ENCODE measurements at places on chromosomes 2 and 18. TPM values are rescaled to one million over a fixed set of nuclear protein-coding genes. Genes with fewer than 3 reads are reported as not detected.

- DNase-seq, result no peak
Observed at GRCh38 chr2:188580738-188581137, 289.1 kb downstream of the GULP1 start.

DNA sequence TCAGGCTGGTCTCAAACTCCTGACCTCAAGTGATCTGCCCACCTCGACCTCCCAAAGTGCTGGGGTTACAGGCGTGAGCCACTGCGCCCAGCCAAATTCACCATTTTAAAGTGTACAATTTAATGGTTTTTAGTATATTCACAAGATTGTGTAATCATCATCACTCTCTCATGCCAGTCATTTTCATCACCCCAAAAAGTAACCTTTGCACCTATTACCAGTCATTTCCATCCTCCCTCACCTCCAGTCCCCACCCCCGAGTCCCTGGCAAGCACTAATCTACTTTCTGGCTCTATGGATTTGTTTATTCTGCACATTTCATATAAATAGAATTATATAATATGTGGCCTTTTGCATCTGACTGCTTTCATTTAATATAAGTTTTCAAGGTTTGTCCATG is 10.8 kb downstream of the PCBP1 start:
- no peak for DNase-seq

DNA sequence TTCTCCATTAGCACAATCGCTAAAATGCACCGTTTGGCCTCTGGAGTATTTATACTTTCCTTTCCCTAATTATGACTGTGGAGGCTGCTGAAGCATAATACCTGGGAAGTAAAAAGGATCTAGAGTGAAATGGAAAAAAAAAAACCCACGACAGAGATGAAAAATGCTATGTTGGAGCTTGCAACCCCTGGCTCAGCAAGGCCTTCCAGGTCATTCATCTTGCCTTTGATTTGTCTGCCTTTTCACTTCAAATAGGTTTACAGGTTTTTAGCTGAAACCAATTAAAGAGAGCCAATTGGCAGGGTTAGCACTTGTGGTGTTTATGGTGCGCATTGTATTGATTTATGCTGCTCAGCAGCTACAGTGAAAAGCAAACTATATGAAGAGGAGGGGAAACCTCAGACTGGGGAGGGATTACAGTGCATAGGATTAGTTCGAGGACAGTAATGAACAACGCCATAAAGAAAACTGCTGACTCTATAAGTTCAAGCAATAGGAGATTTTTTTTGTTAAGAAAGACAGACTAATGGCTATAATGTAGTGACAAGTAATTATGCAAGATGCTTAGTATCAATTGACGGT is 347.9 kb downstream of the MEIS1 start:
- DNase-seq, result no peak

DNA sequence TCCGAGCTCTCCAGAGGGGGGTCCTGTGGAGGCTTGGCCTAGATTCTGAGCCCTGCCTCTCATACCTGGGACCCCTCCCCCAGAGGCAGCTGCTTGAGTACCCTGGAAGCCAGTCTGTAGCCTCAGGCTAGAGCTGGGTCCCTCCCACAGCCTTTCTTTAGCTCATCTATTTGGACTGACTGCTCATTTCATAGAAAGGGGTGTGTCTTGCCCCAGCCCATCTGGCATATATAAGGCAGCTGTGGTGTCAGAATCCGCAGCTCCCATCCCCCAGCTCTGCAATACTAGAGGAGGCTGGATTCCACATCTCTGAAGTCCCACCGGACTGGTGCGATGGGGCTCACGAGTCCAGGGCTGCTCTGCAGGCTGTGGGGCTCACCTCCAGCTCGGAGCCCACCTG is 26.1 kb downstream of the MPHOSPH10 start:
- no peak for DNase-seq

Gene DCDC2C
- total RNA-seq, result 0.14 TPM

- DNase-seq, result no peak
Observed at GRCh38 chr18:41659438-41660130, 295.4 kb upstream of the PIK3C3 start.

Gene SAG
- total RNA-seq, result not detected

Gene SLC9A4
- 19.9 TPM for total RNA-seq

DNA sequence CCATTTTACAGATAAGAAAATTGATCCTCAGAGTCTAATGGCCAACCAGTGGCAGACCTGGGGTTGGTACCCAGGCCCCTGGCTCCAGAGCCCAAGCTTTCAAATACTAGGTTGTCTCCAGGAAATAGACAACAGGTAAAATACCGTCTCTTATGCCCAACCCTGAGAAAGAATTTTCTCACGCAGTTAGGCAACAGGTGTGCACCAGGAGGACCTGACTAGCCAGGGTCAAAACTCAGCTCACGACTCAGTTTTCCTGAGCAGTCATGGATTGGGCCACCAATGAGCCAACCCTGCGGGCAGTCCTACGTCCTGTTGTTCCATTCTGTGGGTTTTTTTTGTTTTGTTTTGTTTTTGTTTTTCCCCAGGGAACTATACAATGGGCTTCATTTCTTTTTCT is 13.5 kb downstream of the TRIB2 start:
- no peak for DNase-seq

DNA sequence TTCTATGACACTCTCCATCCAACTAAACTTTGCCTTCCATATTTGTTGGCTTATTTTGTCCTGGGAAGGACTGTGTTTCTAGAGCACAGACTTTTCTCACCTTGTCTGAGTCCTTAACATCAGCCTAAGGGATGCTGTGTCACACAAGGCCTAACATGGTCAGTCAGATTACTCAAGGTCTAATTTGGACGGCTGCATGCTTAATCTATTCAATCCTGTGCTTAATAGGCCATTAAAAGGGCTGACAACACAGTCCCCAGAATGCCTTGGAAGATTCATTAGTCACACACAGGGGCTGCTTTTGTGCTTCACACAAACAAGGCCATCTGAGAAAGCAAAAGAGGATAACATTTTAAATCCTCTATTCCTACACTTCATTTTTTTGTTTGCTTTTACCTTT is 84.0 kb downstream of the DYNAP start:
- no peak for DNase-seq

DNA sequence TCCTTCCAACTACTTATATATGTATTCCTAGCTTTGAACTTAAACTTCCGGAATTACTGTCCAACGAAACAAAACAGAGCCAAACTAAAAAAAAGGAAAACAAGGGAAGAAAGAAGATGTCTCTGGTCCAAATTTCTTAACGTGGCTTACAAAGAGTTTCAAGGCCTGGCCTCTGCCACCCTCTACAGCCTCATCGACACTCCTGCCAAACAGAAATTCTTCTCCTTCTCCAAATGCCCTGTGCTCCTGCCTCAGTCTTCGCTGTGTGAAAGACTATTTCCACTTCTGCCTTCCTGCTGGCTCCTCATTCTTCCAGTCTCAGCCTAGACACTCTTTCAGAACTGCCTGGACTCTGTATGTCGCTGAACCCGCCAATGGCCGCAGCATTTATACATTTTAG is 249.2 kb downstream of the TXNL1 start:
- no peak for DNase-seq

Gene ARHGEF33
- 1.8 TPM for total RNA-seq

Gene CTAGE1
- total RNA-seq, result 0.06 TPM

GRCh38 chr2:129656081-129656598 is 323.3 kb upstream of the RAB6C start:
- DNase-seq, result no peak

Gene PTPN2
- total RNA-seq, result 31.0 TPM

Gene VWC2L
- not detected for total RNA-seq

Gene SKOR2
- not detected for total RNA-seq

- no peak for DNase-seq
Observed at GRCh38 chr18:63619661-63620060, 24.4 kb downstream of the SERPINB4 start.

Gene SLC4A3
- total RNA-seq, result 7.3 TPM

DNA sequence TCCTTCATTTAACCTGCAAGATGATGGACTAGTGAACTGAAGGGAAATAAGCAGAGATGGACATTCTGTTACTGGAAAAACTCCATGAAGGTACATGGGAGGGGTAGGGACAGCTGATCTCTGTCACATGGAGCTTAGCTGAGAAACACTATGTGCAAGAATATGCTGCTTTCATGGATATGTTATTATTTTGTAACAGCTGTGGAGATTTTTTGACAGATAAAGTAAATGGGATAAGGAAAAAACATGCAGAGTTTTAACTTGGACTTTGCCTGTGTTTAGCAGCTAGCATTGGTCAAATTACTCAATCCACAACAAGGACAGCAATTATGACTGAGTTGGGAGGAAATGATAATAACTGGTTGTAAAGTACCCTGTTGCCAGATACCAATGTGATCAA is 28.7 kb upstream of the HNRNPA3 start:
- DNase-seq, result no peak

GRCh38 chr2:23617811-23618215 is 232.8 kb downstream of the KLHL29 start:
- DNase-seq, result no peak

Gene UNC80
- 14.5 TPM for total RNA-seq

Gene CD207
- 0.52 TPM for total RNA-seq

GRCh38 chr2:164504253-164504652 is 117.0 kb downstream of the GRB14 start:
- DNase-seq, result no peak

DNA sequence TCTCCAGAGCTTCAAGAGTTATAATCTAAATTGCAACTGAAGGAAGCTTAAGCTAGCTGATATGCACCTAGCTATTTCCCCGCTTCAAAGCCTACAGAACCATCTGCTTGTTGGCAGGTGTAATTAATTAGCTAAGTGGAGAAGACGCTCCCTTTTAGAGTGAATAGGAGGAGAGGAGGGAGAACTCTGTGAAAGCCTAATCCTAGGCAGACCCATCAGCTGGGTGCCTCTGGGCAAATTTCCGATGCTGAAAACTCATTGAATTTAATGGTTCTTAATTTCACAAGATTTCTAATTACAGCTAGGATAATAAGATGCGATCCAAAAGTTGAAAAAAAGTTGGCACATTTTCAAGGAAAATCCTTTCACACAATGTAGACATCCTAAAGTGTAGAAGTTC is 735.9 kb downstream of the ERBB4 start:
- no peak for DNase-seq

DNA sequence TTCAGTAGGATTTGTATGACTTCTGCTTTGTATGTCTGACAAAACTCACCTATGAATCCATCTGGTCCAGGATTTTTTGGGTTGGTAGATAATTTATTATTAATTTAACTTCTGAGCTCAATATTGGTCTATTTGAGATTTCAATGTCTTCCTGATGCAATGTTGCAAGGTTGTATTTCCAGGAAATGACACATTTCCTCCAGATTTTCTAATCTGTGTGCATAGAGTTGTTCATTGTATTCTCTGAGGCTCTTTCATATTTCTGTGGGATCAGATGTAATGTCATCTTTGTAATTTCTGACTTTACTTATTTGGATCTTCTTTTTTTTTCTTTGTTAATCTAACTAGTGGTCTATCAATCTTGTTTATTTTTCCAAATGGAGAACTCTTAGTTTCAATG is 584.7 kb upstream of the SETBP1 start:
- DNase-seq, result no peak

- DNase-seq, result no peak
Observed at GRCh38 chr18:43220691-43221090, 56.6 kb downstream of the SYT4 start.

- peak; percentile 42 for DNase-seq
Observed at GRCh38 chr2:195602687-195603086, 54.3 kb upstream of the SLC39A10 start.

- DNase-seq, result no peak
Observed at GRCh38 chr2:240983361-240983995, 14.9 kb upstream of the SNED1 start.

Gene LIMS4
- total RNA-seq, result 2.8 TPM

Gene AQP12A
- not detected for total RNA-seq

DNA sequence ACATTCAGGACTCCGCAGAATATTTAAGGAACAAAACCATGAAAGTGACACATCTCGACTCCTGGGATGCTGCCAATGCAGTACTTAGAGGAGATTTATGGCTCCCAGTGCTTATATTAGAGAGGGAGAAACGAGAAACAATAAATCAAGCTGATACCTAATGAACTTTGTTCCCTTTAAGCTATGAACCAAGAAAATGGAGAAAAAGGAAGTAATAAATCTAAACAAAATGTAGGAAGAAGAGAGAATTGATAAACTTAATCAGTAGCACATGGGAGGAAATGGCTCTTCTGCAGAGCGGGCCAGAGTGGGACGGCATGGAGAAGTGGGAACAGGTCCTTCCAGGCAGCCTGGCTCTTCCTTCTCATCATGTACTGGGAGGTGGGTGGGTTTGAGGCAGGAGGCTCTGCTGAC is 42.7 kb downstream of the NPPC start:
- no peak for DNase-seq

DNA sequence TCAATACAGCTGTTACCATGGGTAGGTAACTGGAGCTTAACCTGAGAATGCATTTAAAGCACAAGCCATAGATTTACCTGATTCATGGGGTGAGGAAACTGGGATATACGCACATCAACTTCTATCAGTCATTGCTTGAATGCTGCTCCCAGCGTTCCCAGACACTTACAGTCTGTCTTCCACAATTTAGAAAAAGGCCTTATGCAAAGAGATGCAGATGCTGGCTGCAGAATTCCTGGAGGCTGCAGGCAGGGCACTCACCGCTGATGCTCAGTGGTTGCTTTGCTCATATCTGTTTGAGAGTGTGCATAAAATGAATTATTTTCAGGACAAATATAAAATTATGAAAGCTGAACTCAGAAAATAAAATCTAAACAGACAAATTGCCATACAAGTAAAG is 950.7 kb upstream of the PIK3C3 start:
- no peak for DNase-seq

Gene PRSS56
- total RNA-seq, result not detected

Data from mucosa of gallbladder (tissue), 1 donor.